ENCODE measurements at places on chromosomes 13 and 19. TPM values are rescaled to one million over a fixed set of nuclear protein-coding genes. Genes with fewer than 3 reads are reported as not detected.

KIR3DL1 gene
- not detected for total RNA-seq

FGF14 gene
- 1.4 TPM for total RNA-seq

ZNF723 gene
- not detected for total RNA-seq

FXYD7 gene
- not detected for total RNA-seq

PNMA8B gene
- 6.3 TPM for total RNA-seq

CCDC106 gene
- total RNA-seq: 16.0 TPM

PRTN3 gene
- total RNA-seq: not detected

GPC5 gene
- total RNA-seq: not detected

PCP2 gene
- not detected for total RNA-seq

ZNF112 gene
- 5.8 TPM for total RNA-seq

GADD45GIP1 gene
- 23.0 TPM for total RNA-seq

NOVA2 gene
- total RNA-seq: 0.27 TPM

NUDT15 gene
- total RNA-seq: 14.1 TPM

FFAR2 gene
- total RNA-seq: not detected

OBI1 gene
- total RNA-seq: 28.3 TPM

LENG9 gene
- total RNA-seq: 4.9 TPM
